ENCODE measurements at places on chromosomes 7 and 10.

- DNase-seq = no peak
These were observed 7.3 kb upstream of the CCDC6 start for GRCh38 chr10:59913547-59914237.

GRCh38 chr7:159038066-159038465, 106.6 kb downstream of the VIPR2 start:
- no peak for DNase-seq

- DNase-seq = no peak
These were observed 13.9 kb downstream of the TRPV5 start for GRCh38 chr7:142919656-142920055.

DNA sequence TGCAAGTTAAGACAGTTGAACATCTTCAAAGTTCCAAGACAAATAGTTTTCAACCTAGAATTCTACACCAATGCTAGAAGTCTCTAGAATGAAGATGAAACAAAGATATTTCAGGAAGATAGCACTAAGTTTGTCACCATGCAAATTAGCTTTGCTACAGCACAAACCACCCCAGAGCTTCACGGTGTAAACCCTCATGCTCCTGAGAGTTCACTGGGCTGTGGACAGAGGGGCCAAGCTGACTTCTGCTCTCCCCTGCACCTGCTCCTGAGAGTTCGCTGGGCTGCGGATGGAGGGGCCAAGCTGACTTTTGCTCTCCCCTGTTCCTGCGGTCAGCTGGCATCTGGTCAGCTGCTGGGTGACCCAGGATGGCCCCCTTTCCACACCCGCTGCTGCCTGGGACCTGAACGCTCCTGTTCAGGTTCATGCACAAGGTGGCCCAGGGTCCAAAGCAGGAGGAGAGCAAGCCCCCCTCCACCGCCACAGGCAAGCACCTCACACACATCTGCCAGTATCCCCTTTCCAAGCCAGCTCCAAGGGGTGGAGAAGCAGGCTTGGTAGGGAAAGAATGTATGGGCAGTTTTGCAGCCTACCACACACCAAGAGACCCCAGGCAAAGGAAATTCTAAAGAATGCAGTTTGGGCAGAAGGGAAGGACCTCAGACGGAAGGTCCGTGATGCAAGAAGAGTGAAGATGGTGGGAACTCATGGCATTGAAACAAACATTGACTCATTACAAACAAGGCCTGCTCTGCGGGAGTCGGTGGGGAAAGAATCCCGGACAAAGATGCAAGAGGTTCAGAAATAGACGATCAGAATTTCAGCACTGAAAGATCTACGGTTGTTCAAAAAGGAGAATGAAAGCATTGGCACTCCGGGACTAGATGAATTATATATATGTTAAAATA, 137.8 kb upstream of the PPP2R2D start:
- no peak for DNase-seq

DNA sequence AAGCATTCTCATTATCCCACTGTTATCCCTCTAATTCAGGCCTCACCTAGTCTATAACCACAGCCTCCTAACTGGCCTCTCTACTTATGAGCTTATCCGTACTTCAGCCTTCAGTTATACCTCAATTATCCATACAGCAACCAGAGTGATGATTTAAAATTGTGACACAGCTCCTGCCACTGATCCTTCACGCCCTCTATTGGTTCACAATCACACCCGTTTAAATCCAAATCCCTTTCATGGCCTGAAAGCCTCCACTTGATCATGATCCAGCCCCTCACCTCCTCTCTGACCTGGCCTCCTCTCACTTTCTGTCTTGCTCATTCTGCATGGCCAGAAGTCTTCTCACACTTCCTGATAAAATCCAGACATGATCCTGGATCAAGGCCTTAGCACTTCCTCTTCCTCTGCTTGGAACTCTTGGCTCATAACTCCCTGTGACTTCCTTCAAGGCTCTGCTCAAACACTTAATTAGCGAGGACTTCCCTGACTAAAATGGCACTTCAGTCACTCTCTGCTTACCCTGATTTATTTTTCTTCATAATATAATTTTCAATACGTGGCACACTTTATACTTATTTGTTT, 19.0 kb upstream of the TMEM26 start:
- DNase-seq = peak; percentile 58

- DNase-seq = no peak
These were observed 205.9 kb downstream of the BICC1 start for GRCh38 chr10:58718596-58718995.

DNA sequence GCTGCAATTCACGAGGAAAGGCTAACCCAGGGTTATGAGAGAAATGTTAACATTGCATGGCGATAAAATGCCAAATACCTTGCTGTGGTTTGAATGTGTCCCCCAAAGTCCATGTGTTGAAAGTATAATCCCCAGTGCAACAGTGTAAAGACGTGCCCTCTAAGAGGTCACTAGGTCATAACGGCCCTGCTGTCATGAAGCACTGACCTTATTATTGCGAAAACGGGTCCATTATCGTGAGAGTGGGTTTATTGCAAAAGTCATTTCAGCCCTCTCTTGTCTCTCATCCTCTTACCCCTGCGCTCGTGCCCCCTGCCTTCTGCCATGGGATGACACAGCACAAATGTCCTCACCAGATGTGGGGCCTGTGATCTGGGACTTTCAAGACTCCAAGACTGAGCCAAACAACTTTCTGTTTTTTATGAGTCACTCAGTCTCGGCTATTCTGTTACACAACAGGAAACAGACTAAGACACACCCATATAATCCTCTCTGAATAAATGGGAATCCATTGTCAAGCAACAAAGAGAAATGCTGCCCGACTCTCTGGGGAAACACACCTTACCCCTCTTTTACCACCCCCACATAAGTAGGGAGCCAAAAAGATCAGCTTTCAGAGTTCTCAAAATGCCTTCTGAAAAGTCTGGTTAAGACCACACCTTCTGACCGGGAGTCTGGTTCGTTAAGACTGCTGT, 73.1 kb upstream of the UCN3 start:
- peak; percentile 98 for DNase-seq

DNA sequence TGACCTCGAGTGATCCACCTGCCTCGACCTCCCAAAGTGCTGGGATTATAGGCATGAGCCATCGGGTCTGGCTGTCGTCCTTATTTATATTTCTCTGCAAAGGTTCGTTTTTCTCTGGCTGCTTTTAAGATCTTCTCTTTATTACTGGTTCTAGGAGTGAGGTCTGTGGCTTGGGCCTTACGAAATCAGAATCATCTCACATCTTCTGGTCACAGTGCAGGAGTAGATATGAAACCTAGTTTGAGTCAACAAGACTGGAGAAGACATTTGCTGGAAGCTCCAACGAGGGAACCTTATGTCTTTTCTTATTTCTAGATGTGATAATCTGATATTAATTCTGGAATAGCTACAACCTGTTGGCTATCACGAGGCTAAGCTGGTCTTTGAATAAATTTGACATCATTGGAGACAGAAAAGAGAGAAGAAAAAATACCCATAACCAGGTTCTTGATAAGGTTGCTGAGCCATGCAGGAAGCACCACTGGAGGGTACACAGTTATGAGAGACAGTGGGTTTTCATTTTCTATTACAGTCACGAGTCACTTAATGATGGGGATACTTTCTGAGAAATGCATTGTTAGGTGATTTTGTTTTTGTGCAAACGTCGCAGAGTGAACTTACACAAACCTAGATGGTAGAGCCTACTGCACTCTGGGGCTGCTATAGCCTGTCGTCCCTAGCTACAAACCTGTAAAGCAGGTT, 25.6 kb upstream of the IL15RA start:
- DNase-seq = no peak

DNA sequence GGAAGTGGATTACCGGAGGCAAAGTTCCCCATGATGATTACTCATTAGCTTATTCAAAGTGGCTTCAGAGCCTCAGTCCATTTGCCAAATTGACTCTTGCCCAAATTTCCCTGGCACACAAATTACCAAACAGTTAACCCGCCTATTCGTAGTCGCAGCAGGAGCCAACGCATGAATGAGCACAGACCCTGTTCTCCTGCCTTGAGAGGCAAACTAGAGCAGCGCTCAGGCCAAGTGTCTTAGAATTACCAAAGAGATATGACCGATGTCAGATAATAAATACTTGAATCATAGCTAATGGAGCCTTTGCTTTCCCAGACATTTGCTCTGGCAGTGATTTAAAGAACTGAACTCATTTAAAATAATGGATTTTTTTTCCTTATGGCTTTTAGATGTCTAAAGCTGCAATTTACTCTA, 64.9 kb downstream of the CTTNBP2 start:
- DNase-seq = peak; percentile 47

DNA sequence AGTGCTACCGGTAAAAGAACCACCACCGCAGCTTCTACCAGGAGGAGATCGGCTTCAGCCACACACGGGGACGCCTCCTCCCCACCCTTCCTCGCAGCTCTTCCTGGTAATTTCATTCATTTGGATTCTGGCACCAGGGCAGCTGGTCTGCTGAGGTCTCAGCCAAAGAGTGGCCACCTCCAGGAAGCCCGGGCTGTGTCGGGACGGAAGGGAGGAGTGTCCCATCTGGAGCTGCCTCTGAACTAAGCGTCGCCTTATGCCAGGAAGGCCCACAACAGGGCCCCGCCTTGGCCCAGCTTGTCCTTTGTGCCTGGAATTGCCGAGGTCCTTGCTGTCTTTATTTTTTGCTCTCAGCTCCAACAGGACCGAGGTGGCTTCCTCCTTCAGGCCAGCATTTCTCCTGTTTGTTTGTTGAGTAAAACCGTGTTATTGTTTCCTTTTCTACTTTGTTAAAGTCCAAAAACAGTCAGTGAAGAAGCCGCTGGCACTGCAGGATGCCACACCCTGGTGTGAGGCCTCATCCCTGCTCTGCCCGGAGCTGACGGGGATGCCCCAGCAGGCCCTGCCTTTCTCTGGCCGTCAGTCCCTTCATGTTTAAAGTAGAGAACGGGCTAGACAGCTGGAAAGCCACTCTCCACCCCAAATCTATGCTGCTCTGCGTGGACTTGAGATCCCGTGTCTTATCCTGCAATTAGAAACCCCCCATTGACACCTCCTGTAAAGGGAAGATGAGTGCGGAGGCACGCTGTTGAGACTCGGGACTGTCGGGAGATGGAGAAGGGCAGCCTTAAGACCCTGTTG, 24.5 kb upstream of the TTYH3 start:
- peak; percentile 65 for DNase-seq

DNA sequence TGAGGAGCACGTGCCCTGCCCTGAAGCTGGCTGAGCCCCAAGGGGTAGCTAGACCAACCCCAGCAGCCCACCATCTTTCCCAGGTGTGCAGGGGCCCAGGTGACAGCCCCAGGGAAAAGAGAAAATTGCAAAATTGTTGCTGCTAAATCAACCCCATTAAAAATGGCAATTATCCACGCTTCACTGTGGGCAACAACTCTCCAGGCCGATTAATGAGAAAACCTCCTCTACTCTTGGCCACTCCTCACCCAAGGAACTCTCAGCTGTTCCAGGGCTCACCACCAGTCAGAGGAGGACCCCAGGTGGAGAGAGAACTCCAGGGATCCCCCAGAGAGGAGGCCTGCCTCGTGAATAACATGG, 516.1 kb upstream of the MGMT start:
- no peak for DNase-seq

DNA sequence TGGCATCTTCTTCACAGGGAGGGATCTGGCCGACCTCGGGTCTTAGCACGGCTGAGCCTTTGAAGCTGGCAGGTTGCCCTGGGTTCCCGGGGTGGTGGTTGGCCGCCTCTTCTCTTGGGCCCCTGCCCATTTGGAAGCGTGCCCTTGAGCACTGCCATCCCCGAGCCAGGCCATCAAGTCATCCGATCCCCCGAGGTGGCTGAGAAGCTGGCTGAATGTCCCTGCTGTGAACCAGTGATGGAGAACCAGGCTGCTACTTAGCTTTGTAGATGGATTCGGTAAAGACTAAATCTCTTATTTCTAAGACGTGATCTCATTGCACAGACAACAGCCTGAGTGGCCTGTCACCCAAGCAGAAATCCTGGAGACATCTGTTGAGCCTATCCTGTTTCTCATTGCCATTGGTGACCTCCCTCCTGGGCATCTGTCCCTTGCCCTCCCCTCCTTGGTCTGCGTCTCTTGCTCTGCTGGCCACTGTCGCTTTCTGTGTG, 74.3 kb downstream of the GRK5 start:
- DNase-seq = no peak

- DNase-seq = no peak
These were observed 162.7 kb upstream of the PRSS1 start for GRCh38 chr7:142586611-142587010.

GRCh38 chr7:157520249-157520648, 183.4 kb downstream of the DNAJB6 start:
- no peak for DNase-seq

DNA sequence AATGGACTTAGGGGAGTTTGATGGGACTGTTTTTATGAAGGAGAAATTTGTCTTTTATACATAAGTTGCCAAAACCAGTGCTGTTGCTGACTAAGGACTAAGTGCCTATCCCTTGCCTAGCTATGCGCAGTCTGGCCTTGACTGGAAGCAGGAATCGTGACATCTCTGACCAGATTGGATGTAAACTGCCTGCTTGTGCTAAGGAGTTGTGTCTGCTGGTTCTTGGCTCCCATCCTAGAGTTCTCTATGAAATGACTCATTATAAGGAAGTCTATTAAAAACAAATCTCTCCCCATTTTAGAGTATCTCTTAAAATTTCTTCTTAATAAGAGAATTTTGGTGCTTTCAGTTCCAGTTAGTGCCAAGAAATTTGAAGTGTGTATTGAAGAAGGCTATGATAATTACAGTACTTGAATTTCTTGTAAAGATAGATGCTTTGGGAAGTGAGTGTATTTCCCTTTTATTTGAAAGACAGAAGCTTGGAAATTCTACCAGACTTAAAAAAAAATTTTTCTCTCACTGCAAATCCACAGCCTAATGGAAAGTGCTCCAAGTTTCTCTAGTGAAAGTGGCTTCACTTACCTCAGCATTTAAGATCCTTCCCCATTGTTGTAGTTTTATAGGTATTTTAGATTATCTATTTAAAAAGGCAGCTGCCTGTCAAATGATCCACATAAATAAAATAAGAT, 77.6 kb downstream of the BICC1 start:
- DNase-seq = no peak

GRCh38 chr7:92934096-92934495, 97.7 kb upstream of the CDK6 start:
- DNase-seq = no peak

GRCh38 chr7:43647673-43648472, 65.0 kb downstream of the STK17A start:
- peak; percentile 61 for DNase-seq

DNA sequence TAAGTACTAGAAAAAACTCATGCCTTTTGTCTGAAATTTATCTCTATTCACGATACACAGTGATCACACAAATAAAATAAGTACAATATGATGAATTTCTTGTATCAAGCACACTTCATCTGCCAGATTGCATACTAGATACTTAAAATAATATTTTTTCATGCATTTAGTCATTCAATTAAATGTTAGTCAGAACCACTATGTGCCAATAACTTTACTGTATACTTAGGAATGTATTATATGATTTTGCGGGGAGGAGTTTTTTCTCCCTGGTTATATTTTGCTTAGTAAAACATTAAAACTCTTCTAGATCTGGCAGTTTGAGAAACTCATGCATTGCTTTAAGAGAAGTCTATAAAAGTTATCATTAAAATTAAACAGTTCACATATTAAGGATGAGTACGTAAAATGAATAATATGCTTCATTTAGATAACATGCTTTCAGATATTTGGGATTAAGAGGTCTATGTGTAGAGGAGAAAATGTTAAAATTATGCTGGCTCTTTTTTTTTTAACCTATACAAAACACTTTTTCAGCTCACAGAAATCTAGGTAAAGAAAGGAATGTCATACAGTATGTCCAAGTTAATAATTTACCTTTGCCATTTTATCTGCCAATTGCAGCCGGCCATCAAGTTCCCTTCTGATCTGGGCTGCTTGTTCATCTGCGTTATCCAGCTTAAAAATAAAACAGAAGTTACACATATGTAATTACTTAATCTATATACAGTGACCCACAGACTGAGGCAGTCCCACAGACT, 70.1 kb downstream of the RNF133 start:
- no peak for DNase-seq

All from inflammatory macrophage treated with lipopolysaccharide for 4 hours (primary cell).